ENCODE measurements at places on chromosomes 7 and 10.

GRCh38 chr7:1127001-1127400 is 33.0 kb downstream of the ZFAND2A start:
- no peaks in the 10 kb centered on the region for H3K27me3 ChIP-seq
- H3K4me1 ChIP-seq: peaks cover 3% of the 10 kb centered on the region
- no peak overlapping the region for H3K27ac ChIP-seq
- peaks cover 8% of the 10 kb centered on the region for H3K36me3 ChIP-seq
- H3K4me3 ChIP-seq: no peak overlapping the region

- H3K36me3 ChIP-seq: no peaks in the 10 kb centered on the region
- DNase-seq: no peak
- H3K27me3 ChIP-seq: no peaks in the 10 kb centered on the region
- no peaks in the 10 kb centered on the region for H3K4me1 ChIP-seq
- H3K4me3 ChIP-seq: no peak overlapping the region
These were observed 133.7 kb upstream of the KLF14 start for GRCh38 chr7:130867581-130868136.

DNA sequence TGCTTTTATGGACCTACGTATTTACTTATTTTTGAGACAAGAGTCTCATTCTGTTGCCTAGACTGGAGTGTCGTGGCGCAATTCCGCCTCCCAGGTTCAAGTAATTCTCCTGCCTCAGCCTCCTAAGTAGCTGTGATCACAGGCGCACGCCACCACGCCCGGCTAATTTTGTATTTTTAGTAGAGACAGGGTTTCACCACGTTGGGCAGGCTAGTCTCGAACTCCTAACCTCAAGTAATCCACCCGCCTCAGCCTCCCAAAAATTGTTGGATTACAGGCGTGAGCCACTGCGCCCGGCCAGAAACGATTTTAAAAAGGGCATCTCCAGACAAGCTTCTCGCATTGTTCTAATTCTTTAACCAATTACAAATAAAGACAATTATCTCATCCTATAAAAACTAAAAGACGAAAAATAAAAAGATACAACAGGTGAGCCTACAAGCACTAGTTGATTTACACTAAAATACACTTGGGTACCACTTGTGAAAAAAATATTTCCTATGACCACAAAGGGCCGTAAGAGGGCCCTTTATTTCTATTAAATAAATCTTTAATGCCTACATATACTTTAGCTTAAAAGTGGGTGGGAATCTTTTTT is 2.4 kb downstream of the TRA2A start:
- no peaks in the 10 kb centered on the region for H3K36me3 ChIP-seq
- H3K4me1 ChIP-seq: no peaks in the 10 kb centered on the region
- H3K27ac ChIP-seq: no peak overlapping the region
- no peaks in the 10 kb centered on the region for H3K27me3 ChIP-seq
- H3K4me3 ChIP-seq: peak overlapping the region; percentile 12

DNA sequence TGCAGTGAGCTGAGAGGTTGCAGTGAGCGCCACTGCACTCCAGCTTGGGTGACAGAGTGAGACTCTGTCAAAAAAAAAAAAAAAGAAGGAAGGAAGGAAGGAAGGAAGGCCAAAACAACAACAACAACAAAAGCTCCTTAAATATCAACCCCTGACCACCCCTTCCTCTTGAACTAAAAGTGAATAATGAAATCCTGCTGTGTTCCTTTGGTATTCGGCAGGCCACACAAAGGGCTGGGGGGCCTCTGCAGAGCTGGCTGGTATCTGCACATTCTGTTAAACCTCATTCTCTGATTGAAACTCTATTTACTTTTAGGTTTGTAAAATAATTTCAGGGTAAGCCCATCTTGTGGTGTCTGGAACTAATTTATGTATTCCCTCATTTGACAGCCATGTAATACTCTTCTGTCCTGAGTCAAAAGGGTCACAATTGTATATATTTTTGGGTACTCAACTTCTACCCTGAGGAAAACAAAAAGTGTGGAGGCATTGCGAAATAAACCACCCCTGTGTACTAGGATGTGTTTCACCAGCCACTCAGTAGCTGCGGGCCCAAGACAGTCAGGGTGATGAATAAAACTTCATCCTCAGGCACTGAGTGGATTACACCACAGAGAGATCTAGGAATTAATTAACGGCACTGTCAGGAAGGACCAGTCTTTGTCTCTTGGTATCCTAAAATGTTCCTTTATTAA is 446.4 kb upstream of the PFKP start:
- no peaks in the 10 kb centered on the region for H3K27me3 ChIP-seq
- no peaks in the 10 kb centered on the region for H3K36me3 ChIP-seq
- no peaks in the 10 kb centered on the region for H3K4me1 ChIP-seq
- DNase-seq: no peak

DNA sequence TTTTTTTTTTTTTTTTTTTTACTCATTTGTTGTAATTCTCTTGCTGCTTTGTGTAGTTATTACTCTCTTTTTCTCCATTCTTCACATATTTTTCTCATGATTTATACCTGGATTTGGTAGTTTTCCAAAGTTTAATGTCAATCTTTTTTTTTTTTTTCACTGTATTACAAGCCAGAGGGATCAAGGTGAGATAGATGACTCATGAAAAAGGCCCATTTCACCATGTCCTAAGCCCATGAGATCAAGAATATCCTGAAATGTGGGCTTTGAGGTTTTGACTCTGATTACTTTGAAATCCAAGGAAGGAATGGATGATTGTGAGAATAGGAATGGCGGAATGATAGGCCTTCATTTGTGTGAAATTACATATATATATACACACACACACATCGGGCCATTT is 31.1 kb downstream of the TAX1BP1 start:
- no peak for DNase-seq
- H3K4me3 ChIP-seq: no peak overlapping the region
- H3K36me3 ChIP-seq: 0 out of 2 replicates have a peak, but pooled peaks cover 2% of the 10 kb centered on the region
- no peak overlapping the region for H3K27ac ChIP-seq

GRCh38 chr10:102714621-102715455 is at the start of gene SFXN2:
SFXN2 (plus strand) TSS chr10:102714636; CDS start chr10:102726637, 12,001 bp downstream.
- no peak within 1 kb of the TSS for H3K27ac ChIP-seq
- DNase-seq: no peak
- peaks cover 4% of the 10 kb centered on the region for H3K4me1 ChIP-seq
- no peaks in the 10 kb centered on the region for H3K27me3 ChIP-seq
- H3K36me3 ChIP-seq: no peaks in the 10 kb centered on the region

DNA sequence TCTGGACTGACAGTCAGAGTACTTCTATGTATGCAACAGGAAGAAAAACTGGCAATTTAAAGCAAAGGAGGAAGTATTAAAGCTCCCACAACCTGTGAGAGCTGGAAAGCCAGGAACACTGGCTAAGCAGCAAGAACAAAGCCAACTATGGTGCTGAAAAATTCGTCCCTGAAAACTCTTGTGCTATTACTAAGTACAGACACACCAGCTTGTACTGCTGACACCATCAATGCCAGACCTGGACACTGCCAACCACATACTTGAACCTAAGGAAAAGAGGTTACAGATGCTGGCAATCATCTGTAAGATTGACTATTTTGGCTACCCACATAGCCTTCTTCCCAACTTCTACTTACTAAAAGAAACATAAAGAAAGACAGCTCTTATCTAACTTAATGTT is 1110.6 kb downstream of the SORCS3 start:
- DNase-seq: no peak
- no peak overlapping the region for H3K27ac ChIP-seq
- H3K4me1 ChIP-seq: no peaks in the 10 kb centered on the region
- no peaks in the 10 kb centered on the region for H3K27me3 ChIP-seq
- H3K36me3 ChIP-seq: no peaks in the 10 kb centered on the region

- peaks cover 2% of the 10 kb centered on the region for H3K4me1 ChIP-seq
- no peak overlapping the region for H3K27ac ChIP-seq
- H3K36me3 ChIP-seq: peaks cover 2% of the 10 kb centered on the region
- H3K4me3 ChIP-seq: no peak overlapping the region
- no peak for DNase-seq
These were observed 10.7 kb downstream of the XPNPEP1 start for GRCh38 chr10:109912335-109913281.

DNA sequence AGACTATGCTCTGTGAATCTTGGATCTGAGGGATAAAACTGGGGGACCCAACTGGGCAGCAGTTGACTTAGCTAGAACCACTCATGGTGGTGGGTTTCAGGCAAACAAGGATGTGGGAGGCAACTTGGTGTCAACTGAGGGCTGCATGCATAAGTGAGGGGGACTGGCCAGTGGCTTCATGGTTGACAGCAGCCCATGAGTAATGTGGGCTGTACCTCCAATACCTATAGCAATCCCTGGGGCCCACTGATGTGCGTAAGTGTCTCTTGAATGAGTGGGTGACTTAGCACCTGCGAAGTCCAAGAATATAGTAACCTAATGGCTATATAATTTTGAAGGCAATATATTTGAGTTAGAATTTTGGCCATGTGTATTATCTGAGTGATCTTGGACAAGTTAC is 13.7 kb upstream of the MAP3K8 start:
- H3K27ac ChIP-seq: no peak overlapping the region
- no peaks in the 10 kb centered on the region for H3K36me3 ChIP-seq
- DNase-seq: no peak
- H3K27me3 ChIP-seq: no peaks in the 10 kb centered on the region
- H3K4me1 ChIP-seq: no peaks in the 10 kb centered on the region
- H3K4me3 ChIP-seq: no peak overlapping the region

DNA sequence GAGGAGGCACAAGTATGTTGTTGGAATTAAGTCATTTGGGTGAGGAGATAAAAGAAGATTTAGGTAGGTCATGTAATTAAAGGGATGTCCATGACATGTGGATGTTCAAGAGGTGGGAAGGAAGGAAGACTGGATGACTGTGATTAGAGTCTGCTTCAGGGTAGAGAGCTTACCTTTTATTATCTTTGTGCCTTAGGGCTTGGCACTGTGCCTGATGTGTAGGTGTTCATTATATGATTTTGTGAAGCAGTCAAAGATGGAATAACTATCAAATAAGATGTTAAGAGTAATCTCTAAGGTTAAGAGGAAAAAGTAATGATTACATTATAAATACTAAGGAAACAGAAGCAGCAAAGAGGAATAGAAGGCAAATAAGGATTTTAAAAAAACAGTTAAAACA is 97.8 kb downstream of the CDK14 start:
- no peaks in the 10 kb centered on the region for H3K4me1 ChIP-seq
- no peak for DNase-seq
- H3K4me3 ChIP-seq: no peak overlapping the region
- no peaks in the 10 kb centered on the region for H3K27me3 ChIP-seq
- H3K27ac ChIP-seq: no peak overlapping the region

- no peak for DNase-seq
- H3K27me3 ChIP-seq: peaks cover 15% of the 10 kb centered on the region
- no peak overlapping the region for H3K4me3 ChIP-seq
These were observed 478.7 kb downstream of the INHBA start for GRCh38 chr7:41224063-41224763.

DNA sequence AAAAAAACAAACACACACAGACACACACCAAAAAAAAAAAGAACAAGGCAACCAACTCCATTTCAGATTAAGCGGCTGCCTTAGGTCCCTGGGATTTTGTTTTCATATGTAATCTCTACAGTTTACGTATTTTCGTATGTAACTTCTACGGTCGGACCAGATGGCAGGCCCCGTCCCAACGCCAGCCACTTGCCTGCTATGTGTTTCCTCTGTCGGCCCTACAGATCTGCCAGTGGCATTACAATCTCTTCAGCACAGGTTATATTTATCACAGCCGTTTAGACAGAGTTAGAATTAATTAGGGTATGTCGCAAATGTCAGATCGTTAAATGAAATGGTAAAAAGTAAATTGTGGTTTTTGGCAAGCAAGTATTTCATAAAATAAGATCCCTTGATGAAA is 99.3 kb downstream of the DNAJB6 start:
- H3K4me3 ChIP-seq: no peak overlapping the region
- no peak for DNase-seq
- no peaks in the 10 kb centered on the region for H3K27me3 ChIP-seq

DNA sequence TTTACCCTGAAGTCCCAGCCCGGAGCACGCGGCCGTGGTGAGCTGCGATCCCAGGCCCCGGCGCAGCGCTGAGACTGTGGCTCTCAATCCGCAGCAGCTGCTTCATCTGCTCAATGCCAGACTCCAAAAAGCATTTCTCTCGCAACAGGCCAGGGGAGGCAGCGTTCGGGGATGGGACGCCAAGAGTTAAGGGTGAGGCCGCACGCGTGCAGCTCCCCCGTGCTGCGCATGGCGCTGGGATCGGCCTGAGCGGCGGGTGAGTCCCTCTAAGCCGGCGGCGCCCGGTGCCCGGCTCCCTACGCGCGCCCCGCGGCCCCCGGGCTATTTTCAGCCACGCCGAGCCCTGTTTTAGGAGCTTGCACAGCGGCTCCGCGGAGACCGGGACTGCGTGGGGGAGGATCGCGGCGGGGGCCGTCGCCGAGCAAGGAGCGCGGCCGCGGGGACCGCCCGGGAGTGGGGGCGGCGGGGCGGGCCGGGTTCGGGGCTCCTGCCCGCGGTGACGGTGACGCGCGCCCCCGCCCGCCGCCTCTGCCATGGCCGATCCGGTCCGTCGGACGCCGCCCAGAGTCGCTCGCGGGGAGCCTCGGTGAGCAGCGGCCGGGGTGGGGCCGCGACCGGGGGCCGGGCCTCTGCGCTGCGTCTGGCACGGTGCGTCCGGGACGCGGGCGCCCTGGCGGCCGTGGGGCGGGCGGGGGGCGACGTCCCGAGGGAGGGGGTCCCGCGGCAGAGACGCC is 29.4 kb upstream of the JAKMIP3 start:
- H3K4me1 ChIP-seq: peaks cover 2% of the 10 kb centered on the region
- H3K36me3 ChIP-seq: no peaks in the 10 kb centered on the region
- DNase-seq: no peak

DNA sequence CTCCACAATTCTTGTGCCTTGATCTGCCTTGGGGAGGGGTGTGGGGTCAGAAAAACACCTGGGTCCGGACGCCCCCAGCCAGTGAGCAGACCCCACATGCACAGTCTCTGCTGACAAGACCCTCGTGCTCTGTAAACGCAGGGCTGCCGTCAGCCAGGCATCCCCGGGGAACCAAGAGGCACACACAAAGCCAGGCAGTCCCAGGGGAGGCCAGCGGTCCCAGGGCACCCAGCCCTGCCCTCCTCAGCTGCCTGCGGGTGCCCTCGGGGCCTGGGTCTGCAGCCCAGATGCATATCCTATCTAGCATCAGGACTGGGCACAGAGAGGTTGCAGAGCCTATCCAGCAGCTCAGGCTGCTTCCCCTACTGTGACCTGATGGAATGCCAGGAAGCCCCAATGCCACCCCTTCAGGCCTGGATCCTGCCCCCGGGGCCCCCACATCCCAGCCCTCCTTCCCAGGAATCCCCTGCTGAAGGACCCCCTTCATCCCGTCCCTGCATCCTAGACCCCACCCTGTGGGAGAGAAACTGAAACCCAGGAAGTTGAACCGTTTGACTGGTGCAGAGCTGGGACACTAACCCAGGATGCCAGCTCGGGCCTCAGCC is 92.4 kb downstream of the MICALL2 start:
- no peak overlapping the region for H3K4me3 ChIP-seq
- no peaks in the 10 kb centered on the region for H3K27me3 ChIP-seq
- H3K4me1 ChIP-seq: peaks cover 2% of the 10 kb centered on the region
- H3K27ac ChIP-seq: no peak overlapping the region
